ENCODE measurements at places on chromosomes 4 and X.

GRCh38 chr4:5852523-5853202 is 40.2 kb downstream of the CRMP1 start:
- DNase-seq = no peak

- no peak for DNase-seq
Observed at GRCh38 chr4:108586778-108587177, 33.6 kb upstream of the RPL34 start.

DNA sequence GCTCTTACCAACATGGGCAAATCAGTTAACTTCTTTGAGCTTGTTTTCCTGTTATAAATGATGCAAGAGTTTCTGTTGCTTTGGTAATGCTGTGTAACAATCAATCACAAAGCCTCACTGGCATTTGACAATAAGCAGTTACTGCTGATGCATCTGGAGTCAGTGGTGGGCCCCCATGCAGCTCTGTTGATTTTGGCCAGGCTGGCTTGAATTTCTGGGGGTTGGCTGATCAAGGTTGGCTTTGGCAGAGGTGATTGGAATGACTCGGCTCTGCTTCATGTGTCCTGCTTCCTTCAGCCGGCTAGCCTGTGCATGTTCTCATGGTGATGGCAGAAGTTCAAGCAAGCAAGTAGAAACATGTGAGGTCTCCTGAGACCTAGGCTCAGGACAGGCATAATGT is 90.4 kb downstream of the PHEX start:
- no peak for DNase-seq

DNA sequence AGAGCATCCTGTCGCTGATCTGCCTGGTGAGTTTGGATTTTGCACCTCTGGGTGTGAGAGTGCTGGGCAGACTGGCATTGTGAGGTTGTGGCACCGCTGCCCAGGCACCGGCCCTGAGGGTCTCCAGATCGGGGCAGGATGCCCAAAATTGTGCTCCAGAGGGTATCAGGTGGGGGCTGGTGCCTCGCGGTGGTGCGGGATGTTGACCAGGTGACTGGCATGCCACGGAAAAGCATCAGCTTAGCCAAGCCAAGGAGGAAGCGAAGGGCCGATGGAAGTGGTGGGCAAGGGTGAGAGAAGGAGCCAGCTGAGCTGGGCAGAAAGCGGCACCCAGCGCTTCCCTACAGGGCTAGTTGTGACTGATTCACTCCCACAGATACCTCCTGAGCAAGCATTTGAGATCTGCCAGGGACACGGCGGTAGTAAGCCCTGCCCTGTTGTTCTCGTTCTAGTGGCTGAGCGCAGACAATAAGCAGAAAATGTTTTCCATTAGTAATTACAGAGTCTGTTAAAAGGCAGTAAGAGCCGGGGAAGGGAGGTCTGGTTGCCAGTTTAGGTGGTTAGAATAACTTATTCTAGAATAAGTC is 809 bp downstream of the ZFP92 start:
- DNase-seq = no peak

DNA sequence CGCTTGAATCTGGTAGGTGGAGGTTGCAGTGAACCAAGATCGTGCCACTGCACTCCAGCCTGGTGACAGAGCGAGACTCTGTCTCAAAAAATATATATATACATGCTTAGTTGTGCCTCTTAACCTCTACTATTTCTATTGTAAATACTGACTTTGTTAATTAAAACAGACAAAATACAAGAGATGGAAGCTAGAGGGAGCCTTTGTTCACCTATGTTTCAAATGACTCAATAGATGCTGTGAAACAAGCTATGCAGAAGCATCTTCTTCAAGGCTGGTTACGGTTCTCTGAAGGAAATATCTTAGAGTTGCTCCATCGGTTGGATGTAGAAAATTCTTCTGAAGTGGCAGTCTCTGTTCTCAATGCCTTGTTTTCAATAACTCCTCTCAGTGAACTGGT is 6.2 kb downstream of the NCAPG start:
- no peak for DNase-seq

GRCh38 chr4:88698519-88698918 is 890 bp upstream of the NAP1L5 start:
- no peak for DNase-seq

GRCh38 chr4:42865572-42866189 is 26.8 kb upstream of the GRXCR1 start:
- peak; percentile 16 for DNase-seq

- DNase-seq = no peak
Observed at GRCh38 chr4:148061795-148062194, 329.9 kb downstream of the ARHGAP10 start.

DNA sequence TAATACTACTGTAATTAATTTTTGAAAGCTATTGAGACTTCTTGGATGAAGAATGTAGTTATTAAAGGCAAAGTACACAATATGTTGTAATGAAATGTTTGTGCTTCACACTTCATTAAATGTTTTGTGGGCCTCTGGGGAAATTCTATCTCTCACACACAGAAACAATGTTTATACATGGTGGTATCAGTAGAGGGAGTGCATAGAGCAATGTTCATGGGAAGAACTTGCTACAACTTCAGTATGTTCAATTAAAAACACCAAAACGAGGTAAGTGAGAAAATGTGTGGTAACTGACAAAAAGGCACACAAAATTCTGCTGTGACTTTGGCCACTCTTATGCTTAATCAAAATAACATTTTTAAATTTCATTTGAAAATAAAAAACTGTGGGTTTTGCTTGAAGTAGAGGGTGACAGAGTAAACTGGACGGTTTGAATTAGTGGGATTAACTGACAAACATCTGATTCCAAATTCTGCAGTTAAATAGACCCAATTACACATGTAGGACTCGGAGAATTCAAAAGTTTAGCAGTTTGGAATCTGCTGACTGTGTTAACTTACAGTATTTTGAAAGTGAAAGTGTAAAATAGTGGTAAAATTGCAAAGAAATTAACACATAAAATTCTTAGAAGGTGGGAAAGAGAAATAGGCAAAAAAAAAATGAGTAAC is 111.4 kb upstream of the TTC29 start:
- DNase-seq = no peak

DNA sequence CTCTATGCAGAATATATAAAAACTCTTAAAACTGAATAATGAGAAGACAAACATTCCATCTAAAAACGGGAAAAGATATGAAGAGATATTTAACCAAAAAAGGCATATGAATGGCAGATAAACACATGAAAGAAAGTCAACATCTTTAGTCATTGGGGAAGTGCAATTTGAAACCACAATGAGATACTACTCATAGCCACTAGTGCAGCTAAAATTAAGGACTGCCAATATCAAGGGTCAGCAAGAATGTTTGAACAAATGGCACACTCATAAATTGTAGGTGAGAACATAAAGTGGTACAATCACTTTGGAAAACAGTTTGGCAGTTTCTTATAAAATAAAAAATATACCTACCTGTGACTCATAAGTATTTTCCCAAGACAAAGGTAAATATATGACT is 534.9 kb upstream of the DIPK2B start:
- DNase-seq = no peak

DNA sequence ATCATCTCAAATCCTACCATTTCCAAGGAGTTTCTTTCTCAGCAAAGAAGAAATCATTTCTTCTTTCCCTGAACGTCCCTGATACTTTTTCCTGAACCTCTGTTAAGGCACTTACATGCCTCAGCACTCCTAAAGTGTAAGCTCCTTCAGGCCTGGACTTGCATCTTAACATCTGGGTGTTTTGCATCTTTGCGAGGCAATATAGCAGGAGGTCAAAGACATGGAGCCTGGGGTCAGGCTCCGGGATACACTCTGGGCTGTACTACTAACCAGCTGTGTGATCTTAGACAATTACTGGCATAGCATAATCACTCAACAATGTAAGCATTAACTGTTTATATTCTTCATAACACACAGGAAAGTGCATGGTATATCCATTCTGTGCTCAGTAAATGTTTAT is 275.5 kb upstream of the BOD1L1 start:
- no peak for DNase-seq

DNA sequence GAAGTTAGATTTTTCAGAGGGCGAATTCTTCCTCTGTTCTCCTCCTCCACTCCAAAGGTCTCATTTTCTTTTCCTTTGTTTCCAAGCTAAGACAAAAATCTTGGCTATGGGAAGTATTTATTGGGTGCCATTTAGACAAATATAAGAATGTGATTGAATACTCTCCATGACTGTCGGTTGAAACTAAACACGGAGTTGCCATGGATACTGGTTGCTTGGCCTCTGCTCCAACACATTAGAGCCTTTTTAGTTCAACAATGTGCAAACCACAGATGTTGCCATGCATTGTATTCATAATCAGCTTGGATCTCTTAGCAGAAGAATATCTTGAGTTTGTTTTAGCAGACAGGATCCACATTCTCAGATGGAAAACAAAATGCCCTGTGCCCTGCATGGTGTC is 366.5 kb upstream of the LCORL start:
- no peak for DNase-seq

- no peak for DNase-seq
Observed at GRCh38 chrX:11059933-11060332, 51.2 kb upstream of the HCCS start.

DNA sequence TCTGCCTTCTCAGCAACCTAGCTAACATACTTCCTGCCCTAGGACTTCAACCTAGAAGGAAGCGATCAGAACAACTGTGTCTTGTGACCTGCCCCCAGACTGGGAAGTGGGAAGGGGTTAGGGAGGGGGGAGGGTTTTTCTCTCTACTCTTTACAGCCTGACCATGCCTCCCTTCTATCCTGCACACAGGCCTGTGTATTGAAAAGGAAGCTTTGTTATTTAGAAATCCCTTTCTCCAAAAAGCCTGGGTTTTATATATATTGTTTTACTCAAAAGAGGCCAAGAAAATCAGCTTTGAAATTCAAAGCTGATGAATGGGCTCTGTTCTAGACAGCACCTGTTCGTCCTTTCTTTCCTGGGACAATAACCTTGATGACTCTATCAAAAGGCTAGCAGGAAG is 35.2 kb upstream of the SMS start:
- no peak for DNase-seq

- no peak for DNase-seq
Observed at GRCh38 chrX:15683193-15683592, 18.6 kb upstream of the CLTRN start.

DNA sequence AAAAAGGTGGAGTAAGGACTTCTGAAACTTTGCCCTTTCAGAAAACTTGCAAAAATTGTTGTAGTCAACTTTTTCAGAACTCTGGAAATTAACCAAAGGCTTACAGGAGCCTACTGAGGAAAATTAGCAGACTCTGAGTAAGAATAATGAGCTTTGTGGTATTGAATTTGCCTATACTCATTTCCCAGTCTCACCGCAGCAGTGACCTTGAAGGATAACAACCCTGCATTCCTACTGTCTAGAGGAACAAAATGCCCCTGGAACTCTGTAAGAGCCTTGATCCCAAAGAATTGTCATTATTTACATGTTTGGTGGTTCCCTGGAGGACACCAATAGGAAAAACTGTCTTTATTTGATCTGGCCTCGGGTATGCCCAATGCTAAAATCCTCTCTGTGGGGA is 57.9 kb downstream of the MND1 start:
- no peak for DNase-seq

- DNase-seq = no peak
Observed at GRCh38 chr4:94256144-94256783, 48.6 kb downstream of the SMARCAD1 start.

GRCh38 chrX:100417681-100418080 is 7.6 kb upstream of the PCDH19 start:
- DNase-seq = no peak

- DNase-seq = no peak
Observed at GRCh38 chrX:8720136-8720535, 11.8 kb downstream of the ANOS1 start.

DNA sequence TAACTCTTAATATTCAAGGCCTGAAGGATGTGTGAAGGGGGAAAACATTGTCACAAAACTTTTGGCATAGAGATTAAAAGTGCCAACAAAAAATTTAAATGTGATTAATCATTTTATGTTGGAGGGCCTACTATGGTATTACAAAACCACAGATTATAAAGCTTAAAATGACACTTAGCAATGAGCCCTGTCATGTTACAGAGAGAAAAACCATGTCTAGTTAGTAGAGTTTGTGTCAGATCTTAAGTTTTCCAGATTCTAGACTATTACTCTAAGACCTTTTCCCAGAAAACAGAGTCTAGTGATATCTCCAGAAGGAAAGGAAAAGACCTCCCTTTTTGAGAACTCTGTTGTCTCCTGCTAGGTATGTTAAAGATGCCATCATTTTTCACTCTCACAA is 239.1 kb upstream of the DKK2 start:
- no peak for DNase-seq
